Occipital lobe (tissue), 3 donors: ENCODE measurements at places on chromosomes 16 and 17.

DNA sequence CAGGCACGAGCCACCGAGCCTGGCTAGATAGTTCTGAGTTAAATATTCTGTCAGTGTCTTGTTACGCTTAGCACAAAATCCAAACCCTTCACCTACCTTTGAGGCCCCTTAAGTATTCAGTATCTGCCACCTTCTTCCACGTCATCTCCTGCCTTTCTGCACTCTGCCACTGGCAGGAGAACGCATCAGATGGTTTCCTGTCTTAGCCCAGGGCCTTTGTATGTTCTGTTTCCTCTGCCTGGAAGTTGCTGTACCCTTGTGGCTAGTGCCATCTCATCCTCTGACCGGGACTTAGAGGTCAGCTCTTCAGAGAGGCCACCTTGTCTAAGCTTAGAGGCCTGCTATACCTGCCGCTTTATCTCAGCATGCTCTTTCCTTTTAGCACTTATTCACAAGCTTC lies 67.5 kb upstream of the LGALS9 start:
- no peak for DNase-seq

DNA sequence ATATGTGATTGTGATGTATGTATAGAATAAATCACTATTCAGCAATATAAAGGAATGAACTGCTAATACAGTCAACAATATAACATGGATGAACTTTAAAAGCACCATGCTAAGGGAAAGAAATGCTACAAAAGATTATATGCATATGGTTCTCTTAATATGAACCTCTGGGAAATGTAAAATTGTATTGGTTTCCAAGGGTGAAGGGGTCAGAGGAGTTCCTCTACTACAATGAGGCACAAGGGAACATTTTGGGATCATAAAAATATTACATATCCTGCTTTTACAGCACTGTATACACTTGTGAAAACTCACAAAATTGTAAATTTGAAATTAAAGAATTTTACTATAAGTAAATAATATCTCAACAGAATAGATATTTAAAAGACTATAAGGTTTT lies 111.4 kb downstream of the CA10 start:
- DNase-seq, result no peak

- no peak for DNase-seq
Observed at GRCh38 chr16:60712144-60712543, 1324.1 kb downstream of the CDH8 start.

GRCh38 chr16:19856120-19856519 lies 28.5 kb downstream of the GPRC5B start:
- no peak for DNase-seq

DNA sequence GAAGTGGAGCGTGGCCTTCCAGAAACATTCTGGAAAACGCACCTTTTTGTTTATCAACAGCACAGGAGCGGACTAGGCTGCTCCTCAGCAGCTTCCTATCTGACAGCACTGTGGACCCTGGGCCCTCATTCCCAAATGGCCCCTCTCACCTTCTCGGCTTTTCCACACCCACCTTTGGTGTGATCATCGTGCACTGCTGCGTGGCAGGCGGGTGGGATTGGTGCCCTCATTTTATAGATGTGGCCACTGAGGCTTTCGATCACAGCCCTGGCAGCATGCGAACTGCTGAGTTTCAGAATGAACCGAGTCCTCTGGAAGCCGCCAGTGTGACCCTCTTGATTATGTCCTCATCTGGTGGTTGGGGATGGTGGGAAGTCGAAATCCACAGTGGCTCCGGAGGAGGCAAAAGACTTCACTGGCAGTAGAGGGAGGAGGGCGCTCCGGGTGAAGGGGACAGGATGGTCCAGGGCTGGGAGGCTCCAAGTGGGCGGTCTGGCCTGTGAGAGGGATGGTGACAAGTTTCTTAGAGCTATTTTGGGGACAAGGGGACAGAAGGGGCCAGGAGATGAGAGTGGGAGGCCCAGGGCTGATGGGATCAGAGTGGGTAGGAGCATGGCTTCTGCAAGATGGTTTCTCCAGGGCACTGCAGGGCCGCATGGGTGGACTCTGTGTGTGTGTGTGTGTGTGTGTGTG lies 49.5 kb downstream of the NKD1 start:
- no peak for DNase-seq
